ENCODE measurements at places on chromosomes 16 and 17.

DNA sequence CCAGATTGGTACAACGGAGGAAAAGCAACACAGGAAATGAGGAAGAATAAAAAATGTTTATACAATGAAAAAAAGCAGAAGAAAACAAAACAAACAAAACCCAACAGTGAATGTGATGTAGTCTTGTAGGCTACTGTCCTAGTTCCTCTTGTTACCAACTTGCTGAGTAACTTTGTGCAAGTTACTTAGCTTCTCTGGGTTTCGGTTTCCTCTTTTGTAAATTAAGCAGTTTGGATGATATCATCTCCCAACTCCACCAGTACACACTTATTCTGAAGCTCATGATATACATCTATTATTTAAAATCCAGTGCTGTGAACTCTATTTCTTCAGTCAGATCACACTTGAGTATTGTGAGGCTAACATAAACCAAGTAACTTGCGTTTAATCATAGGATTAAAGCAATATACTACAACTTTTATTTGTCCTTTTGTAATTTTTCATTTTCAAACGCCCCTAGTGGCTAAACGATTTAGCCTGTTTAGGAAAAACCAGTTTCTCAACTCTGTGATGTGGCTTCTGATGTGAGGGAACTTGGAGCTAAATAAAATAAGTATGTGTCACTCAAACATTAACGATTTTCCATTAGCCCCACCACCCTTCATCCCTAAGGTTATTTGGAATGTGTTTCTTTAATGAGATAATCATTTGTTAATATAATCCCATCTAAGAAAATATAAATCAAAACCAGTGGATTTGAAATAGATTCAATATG, 1.4 kb upstream of the UNK start:
- DNase-seq, result peak; percentile 85

DNA sequence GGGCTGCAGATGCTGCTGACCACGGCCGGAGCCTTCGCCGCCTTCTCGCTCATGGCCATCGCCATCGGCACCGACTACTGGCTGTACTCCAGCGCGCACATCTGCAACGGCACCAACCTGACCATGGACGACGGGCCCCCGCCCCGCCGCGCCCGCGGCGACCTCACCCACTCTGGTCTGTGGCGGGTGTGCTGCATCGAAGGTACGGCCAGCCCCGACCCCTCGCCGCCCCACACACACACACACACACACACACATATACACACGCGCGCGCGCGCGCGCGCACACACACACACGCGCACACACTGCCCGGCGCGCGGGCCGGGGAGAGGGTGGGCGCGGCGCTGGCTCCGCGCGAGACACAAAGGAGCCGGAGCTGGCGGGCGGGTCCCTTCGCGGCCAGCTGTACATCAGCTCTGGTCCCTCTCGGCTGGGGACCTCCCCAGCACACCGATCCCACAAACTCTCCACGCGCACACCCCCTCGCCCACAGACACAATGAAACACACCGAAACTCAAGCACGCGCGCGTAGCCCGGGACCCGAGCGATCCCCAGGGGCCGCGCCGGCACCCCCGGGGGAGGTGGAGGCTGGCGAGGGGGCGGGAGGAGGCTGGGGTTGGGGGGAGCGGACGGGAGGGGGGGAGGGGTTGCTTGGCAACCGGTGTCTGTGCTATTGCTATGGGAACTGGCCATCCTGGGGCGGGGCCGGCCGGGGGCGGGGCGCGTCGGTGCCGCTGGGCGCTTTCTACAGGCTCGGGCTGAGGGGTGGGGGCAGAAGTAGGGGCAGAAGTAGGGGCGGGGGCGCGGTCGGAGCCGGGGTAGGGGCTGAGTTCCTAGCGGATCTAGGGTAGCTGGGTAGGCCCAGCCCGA, 658 bp downstream of the CACNG4 start:
- no peak for DNase-seq

- no peak for DNase-seq
Observed at GRCh38 chr17:61955619-61956018, 27.8 kb upstream of the INTS2 start.

DNA sequence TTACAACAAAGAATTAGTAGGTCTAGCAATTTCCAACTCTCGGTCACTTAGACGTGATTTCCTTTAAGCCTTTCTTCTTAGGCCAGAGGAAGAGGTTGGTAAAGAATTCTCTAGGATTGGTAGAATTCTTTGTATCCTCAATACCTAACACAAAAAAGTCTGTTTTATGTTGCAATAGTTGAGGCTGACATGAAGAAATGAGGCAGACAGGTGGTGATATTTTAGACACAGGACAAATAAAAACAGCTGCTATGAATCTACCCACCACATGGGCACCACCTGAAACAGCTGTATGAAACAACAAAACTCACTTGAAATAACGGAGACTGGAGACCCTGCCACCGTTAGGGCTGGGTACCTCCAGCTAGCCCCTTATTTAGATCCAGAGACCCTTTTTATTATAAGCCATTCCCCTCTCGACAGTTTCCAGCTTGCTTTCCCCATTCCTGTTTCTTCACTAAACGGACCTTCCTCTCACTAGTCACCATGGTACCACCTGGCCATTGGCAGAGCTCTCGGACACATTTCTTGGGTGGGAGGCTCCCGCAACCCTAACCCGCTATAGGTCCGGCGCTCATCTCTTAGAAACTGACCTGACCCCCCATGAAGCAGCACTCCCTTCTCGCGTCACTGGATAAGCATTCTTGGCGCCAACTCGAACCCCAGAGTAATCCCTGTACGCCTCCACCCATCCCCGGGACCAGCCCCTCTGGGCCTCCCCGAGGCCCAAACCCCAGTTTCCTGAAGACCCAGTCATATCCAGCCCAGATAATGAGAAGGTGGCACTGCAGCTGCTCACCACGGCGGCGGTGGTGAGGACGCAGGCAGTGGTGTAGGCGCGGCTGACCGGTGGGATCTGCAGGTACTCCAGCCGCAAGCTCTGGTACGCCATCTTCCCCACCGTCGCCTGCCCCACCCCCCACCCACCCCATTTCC, at the start of gene DERL2:
Gene DERL2, minus strand, starts transcription at position 909 of the 936 bp plus-strand sequence. Its CDS starts 17 bp downstream, at position 892.
- DNase-seq, result no peak

DNA sequence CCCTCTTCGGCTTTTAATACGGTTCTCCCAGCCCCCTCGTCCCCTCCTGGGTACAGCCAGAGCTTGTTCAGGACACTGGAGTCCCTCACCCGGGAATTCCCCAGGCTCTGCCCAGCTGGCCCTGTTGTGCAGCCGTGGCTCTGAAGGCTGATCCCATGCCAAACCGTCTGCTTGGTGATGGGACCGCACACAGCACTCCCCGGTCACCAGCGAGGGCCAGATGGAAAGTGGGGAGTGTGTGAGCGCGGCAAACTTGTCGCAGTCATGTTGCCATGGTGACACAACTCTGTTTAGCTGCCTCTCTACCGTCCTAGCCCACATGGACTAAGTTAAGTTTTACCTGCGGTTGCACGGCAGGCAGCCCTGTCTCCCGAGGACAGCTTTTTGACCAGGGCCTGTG, 107.9 kb downstream of the RAP1GAP2 start:
- DNase-seq, result no peak

- no peak for DNase-seq
Observed at GRCh38 chr16:20175358-20175757, 101.7 kb upstream of the GPR139 start.

GRCh38 chr16:83581082-83581481, 226.7 kb upstream of the HSBP1 start:
- no peak for DNase-seq

- peak; percentile 75 for DNase-seq
Observed at GRCh38 chr16:29811170-29811895, 660 bp upstream of the PRRT2 start.

GRCh38 chr17:1351971-1352370, 48.1 kb downstream of the YWHAE start:
- no peak for DNase-seq

- DNase-seq, result no peak
Observed at GRCh38 chr16:88464447-88465318, 11.6 kb downstream of the ZFPM1 start.

DNA sequence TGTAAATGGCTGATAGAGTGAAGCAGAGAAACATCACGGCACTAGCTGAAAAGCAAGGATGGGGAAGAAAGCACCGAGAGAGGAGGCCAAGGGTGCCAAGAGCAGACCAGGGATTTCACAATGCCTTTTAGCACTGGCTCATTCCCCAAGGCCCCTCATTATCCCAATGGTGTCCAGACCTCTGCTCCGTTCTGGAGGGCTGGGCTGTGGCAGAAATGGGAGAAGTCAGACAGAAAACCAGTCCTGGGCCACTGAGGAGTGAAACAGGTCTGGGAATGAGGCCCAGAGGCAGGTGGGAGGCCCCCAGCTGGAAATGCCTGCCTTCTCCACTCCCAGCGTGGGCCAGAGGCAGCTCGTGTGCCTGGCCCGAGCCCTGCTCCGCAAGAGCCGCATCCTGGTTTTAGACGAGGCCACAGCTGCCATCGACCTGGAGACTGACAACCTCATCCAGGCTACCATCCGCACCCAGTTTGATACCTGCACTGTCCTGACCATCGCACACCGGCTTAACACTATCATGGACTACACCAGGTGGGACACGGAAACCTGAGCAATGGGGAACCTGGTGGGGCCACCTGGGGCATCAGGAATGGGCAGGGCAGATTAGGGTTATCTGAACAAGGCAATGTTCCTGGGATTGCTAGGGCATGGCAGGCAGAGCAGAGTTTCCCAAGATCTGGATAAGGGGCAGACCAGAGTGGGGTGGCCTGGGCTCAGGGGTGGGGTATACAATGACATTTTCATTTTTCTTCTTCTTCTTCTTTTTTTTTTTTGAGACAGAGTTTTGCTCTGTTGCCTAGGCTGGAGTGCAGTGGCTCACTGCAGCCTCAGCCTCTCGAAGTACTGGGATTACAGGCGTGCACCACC, 20.3 kb downstream of the ANKRD40 start:
- no peak for DNase-seq

DNA sequence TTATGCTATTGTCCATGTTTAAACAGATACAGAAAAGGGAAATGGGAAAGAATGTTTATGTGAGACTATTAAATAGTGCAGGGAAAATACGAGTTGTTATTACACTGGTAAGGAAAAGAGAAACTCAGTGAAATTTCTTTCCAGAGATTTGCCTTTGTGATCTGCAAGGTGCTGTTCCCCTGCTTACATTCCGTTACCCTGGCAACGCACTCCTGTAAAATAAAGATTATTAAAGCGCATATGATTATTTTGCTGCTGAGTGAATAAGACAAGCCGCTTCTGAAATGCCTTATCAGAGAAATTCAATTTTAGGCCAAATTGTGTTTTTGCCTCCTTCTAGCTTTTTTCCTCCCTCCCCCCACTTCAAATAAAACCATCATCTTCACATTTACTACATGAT, 328.6 kb upstream of the PMFBP1 start:
- no peak for DNase-seq

GRCh38 chr17:34712481-34713195, 133.3 kb downstream of the TMEM132E start:
- DNase-seq, result no peak

DNA sequence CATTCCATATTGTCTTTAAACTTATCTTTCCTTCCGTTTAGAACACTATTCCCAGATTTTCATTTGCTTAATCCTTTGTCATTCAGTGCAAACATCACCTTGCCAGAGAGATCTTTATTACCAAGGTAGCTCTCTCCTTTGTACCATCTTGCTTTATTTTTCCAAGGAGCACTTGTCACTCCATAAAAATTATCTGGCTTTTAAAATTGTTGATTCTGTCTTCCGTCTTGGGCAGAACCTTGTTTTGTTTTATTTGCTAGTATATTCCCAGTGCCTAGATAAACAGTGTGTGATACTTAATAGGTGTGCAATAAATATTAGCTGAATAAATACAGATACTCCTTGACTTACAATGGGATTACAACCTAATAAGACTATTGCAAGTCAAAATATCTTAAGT, 327.7 kb downstream of the UTP18 start:
- DNase-seq, result no peak

- no peak for DNase-seq
Observed at GRCh38 chr16:80210787-80211186, 330.0 kb upstream of the DYNLRB2 start.

GRCh38 chr17:10099051-10099571, 99.3 kb downstream of the GAS7 start:
- DNase-seq, result no peak

DNA sequence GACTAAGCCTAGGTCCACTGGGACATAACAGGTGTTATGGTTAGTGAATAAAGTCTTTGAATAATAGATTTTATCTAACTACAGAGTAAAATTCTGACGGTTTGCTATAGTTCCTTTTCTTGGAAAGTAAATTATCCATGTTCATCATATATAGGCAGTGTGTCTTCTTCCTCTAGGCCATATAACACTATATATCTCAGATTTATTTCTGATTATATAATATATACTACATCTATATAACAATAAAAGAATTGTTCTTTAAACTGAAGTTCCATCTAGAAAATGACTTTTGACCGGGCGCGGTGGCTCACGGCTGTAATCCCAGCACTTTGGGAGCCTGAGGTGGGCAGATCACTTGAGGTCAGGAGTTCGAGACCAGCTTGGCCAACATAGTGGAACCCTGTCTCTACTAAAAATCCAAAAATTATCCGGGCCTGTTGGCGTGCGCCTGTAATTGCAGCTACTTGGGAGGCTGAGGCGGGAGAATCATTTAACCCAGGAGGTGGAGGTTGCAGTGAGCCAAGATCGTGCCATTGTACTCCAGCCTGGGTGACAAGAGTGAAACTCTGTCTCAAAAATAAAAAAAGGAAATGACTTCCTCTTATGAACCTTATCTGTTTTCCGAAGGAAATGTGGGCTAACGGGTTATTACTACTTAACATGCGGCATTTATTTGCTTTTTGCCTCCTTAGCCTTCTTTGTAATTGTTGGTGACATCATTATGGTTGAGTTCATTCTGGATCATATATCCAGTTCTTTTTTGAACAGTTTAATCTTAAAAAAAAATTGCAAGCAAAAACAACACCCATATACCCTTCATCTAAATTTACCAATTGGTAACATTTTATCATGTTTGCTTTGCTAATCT, 29.2 kb downstream of the NOL11 start:
- DNase-seq, result no peak

GRCh38 chr16:13873835-13874438, 46.0 kb upstream of the ERCC4 start:
- no peak for DNase-seq

GRCh38 chr17:78784352-78784751, 2.3 kb upstream of the CYTH1 start:
- DNase-seq, result no peak

DNA sequence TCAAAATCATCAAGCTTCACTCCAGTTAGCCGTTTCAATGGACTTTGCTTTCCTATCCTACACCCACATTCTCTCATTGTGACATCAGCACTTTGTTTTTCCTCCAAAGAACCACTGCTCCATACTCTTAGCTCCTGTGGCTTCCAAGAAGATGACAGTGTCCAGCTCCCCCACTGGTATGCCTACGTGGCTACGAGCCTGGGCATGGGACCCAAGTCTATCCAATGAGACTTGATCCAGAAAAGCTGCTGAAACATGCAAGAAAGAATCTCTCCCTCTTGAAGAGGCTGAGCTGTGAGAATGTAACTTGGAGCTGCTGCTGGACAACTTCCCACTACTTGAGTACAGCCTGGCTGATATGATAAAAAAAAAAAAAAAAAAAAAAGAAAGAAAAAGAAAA, 9.4 kb downstream of the TOX3 start:
- DNase-seq, result no peak

- no peak for DNase-seq
Observed at GRCh38 chr17:35715416-35715815, 16.0 kb upstream of the RASL10B start.

GRCh38 chr16:75621170-75621477, 2.0 kb downstream of the ADAT1 start:
- peak; percentile 46 for DNase-seq
